NB4 (cell line): ENCODE measurements at places on chromosomes 12 and 14.

- DNase-seq: peak; percentile 15
Measured at GRCh38 chr14:71246539-71246938, 339.3 kb downstream of the PCNX1 start.

GRCh38 chr14:44732144-44732543 lies 225.1 kb upstream of the FSCB start:
- no peak for DNase-seq

DNA sequence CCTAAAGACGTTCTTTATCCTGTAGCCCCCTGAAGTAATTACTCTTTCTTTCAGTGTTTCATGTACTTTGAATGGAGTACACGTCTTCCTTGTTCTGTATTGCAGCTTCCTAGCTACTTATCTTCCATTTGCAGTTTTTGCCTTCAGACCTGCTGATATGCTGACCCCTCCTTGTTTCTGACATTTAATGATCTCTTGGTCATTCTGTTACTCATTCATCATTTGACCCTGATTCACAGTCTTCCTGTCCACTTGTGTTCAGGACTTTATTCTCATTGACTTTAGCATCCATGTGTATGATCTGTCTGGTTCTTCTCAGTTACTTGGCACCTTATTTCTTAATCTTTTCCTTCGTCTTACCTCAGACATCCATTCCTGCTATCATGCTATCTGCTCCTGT lies 22.2 kb downstream of the CPSF2 start:
- no peak for DNase-seq

DNA sequence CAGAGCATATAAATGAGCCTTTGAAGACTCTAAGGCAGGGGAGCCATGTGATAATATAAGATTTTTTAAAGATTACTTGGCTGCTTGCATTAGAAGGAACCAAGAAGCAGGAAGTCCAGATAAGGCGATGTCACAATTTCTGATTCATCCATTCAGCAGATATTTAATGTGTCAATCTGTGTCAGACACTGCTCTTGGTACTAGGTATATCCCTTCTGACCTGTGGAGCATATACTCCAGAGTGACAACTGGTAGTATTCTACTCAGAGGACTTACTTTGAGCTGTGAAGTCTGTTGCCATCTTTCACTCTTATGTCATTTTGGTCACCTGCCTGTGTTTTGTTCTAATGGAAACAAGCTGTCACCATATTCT lies 10.7 kb downstream of the EID3 start:
- DNase-seq: peak; percentile 45

DNA sequence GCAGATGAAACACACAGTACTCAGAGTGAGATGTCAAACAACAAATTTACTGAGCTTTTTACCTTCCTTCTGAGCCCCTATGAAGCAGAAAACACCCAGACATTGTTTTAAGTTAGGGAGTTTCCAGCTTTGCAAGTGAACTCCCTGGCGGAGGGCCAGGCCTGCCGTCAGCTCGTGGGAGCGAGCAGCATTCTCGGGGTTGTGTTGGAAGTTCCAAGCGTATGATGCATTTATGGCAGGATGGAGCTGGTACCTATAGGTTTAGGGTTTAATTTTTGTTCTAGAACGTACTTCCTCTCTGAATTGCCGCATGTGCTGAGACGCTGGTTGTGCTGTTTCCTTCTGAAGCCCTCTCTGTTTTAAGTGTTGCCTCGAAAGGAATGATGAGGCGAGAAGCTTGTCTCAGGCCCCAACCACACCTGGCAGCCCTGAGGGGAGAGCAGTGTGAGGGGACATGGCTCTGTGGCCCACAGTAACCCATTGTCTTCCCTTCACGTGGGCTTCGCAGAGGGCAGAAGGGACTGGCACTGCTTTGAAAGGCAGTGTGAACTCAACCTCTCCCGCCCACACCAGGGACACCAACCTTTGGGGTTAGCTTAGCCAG lies 76.6 kb downstream of the SSPN start:
- DNase-seq: no peak

- DNase-seq: peak; percentile 62
Measured at GRCh38 chr14:55454264-55455002, 14.0 kb upstream of the TBPL2 start.

GRCh38 chr12:126761420-126761819 lies 1505.5 kb upstream of the TMEM132C start:
- no peak for DNase-seq

- DNase-seq: no peak
Measured at GRCh38 chr14:91272341-91273272, 28.1 kb upstream of the GPR68 start.

- DNase-seq: no peak
Measured at GRCh38 chr14:95484296-95484695, 32.2 kb downstream of the SYNE3 start.

GRCh38 chr12:1391722-1392121 lies 202.7 kb downstream of the FBXL14 start:
- DNase-seq: no peak

DNA sequence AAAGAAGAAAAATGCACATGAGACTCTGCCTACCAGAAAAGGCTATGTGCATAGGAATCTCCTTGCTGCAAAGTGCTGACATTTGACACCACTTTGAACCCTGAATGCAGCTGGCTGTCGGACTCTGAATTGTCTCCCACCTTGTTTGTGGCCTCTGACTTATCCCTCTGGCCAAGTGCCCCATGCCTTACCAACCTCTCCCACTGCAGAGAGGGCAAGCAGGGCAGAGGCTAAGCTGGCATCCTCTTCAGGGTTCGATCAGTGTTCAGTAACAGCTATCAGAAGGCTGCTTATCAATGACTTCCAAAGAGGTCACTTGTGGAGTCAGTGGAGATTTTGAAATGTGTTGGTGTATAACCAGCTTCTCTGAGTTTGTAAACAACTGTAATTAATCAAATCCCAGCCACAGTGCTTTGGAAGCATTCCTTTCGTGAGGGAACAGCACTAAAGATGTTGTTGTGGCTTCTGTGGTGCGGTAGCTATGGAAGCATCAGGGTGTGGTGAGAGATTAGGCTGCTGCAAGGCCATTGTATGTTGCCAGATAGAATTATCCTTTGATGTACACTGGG lies 22.6 kb upstream of the BMP4 start:
- DNase-seq: no peak

DNA sequence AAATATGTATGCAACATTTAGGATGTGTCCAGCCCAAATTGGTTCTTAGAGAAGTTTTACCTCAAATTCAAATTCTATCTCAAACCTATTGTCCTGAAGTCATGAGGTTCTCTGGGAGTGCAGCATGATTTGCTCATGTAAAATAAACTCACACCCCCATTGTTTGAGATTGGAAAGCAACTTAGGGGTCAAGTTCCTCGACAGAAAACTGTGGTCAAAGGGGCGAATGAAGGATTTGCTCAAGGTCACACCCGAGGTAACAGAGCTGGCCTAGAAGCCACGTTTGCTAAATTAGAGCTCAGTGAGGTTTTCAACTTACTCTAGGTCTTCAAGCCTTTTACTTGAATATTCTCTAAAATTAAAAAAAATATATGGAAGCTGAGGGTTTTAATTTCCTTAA lies 197.7 kb upstream of the GZMB start:
- DNase-seq: no peak

DNA sequence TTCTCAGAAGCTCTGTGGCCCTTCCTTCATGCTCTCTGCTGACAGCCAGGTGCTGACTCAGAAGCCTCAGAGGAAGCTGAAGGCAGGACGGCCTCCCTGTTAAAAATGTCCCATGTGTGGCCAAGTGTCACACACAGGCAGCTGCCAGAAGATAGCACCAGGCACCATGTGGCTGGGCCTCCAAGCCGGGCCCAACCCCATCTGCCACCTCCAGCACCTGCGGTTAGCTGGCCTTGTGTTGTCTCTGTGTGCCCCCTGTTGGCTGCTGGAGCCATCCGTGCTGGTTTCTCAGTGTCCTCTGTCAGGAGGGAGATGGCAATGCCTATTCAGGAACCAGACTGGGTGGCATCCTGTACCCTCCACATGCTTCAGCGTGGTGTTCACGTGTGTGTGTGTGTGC lies 63.2 kb downstream of the TSPAN11 start:
- DNase-seq: peak; percentile 47

- peak; percentile 61 for DNase-seq
Measured at GRCh38 chr12:45244561-45245343, 28.9 kb downstream of the ANO6 start.

DNA sequence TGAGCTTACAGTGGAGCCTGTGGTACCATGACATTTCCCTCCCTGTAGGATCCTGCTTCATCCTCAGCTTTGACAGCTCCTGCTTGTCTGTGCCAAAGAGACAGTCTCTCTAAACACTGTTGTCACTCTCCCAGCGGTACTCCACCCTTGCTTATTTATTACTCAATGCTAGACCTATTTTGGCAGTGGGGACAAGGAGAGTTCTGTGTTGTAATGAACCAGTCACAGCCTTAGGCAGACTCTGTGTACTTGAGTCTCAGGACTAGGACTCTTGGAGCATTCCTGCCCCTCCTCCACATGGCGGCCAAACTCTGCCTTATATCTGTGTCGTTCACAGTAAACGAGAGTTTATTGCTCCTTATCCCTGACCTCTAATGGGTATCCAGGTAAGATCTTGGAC lies 70.9 kb downstream of the PIK3C2G start:
- no peak for DNase-seq

- DNase-seq: peak; percentile 76
Measured at GRCh38 chr12:108826101-108826806, 31.1 kb downstream of the SSH1 start.

DNA sequence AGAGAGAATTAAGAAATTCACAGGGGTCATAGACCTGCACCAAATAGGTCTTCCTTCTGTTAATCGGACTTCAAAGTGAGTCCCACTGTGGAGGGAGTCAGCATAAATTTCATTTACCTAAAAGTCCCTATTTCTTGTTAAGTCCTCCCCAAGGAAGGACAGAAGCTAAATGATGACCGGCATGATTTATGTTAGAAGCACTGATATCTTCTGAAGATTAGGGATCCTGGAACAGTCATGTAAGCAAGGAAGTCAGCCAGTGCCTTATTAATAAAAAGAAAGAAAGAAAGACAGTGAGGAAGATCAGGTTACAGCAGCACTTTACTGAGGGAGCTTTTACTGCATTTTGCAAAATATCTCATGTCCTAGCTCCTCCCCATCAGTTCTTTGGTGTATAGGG lies 287.5 kb downstream of the FOXG1 start:
- DNase-seq: no peak

DNA sequence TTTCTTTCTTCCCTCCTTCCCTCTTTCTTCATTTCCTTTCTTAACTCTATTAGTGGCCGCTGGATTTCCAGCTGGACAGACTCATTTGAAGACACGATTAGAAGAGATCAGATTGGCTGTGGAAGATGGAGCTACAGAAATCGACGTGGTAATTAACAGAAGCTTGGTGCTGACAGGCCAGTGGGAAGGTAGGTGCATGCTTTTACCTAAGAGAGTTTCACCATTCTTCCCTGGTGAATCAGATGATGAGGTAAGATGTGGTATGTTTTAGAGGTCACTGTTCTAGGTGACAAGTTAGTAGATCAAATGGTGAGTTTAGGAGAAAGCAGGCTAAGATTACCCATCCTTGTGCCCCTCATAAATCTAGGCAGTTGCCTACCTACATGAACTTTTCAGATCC lies 51.6 kb downstream of the DERA start:
- no peak for DNase-seq

- peak; percentile 73 for DNase-seq
Measured at GRCh38 chr14:61525293-61526011, 169.9 kb upstream of the HIF1A start.

- peak; percentile 79 for DNase-seq
Measured at GRCh38 chr12:18250313-18250916, 10.9 kb upstream of the PIK3C2G start.

DNA sequence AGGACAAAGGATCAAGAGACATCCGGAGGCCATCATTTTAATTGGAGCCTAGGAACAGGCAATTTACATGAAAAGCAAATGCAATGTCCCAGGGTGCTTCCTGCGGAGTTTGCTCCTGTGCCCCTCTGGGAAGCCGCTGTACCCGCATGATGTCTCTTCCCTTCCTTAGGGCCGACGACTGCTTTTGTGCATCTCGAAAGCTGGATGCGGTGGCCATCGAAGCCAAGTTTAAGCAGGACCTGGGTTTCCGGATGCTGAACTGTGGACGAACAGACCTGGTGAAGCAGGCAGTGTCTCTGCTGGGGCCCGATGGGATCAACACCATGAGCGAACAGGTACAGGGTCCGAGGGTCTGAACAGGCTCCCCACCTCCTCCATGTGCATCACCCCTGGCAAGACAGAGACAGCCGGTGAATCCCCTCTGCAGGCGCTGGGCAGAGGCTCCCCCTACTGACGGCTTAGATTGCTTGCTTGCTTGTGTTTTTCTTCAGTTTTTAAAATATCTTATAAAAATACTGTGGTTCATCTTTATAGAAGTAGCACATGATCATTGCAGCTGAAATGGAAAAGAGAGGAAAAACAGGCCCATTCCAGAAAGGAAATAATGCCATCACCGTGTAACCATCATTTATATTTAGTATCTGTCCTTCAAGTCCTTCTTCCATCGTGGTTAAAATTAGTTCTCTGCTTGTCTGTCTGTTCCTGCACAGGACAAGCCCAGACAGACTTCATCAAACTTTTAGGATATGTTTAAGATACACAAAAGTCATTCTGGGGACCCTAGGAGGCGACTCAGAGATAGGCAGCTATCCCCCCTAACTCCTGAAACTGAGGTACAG lies 75.4 kb upstream of the PWP1 start:
- peak; percentile 61 for DNase-seq

GRCh38 chr14:74289801-74290200 lies 12.9 kb downstream of the ABCD4 start:
- no peak for DNase-seq

DNA sequence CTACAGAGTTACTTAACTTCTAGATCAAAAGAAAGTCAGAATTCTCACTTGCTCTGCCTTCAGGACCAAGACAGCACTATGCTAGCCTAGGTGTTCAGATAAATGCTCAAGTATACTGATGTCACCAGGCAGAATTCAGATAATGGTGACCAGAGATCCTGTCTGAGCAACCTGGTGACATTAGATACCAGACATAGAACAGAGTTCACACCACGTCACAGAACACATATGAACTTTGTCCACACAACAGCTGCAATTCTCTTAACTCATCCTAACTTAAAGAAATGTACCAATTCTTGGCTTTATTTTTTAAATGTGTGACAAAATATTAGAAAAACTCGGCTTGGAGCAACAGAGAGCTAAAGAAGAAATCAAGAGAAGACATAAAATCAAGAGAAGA lies 58.1 kb downstream of the GCH1 start:
- DNase-seq: no peak

DNA sequence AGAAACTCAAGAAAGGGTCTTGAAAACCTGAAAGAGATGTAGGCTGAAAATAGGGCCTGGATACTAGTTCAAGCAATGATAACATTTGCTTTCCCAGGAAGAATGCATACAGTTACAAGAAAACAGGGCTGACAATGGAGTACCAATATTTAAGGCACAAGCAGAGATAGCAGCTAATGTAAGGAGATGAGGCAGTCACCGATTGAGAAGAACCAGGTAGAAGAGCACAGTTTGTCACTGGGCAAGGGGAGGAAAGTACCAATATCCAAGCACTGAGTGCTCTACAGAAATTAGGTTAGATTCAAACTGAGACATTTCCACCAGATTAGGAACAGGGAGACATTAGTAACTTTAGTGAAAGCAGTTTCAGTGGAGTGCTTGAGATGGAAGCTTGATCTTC lies 19.9 kb downstream of the RPS6KA5 start:
- DNase-seq: no peak

- DNase-seq: no peak
Measured at GRCh38 chr12:96240656-96241055, 46.5 kb downstream of the ELK3 start.
